ENCODE measurements at places on chromosomes 5 and 9.

DNA sequence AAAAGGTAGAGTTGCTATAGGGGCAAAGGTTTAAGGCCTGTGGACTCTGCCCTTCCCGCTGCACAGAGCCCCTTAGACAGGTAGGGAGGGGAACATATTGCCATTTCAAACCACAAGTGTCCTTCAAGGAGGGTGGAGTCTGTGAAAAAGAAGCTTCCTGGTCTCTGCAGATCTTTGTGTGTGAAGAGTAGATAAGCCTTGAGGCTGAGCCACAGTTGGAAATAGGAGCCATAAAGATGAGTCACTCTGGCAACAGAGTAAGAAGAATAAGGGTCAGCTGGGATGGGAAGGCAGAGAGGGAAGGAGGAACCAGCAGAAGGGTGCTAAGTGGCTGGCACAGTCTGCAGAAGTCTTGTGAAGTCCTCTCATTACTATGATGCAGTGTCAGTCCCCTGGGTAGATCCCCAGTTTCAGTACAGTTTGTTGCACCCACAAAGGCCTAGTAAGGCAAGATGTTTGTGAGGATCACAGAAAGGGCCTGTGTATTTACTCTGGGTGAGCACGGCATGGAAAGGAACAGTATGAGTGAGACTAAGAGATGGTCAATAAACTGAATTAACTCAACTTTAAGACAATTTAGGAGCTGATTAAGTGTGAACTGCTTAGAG, 18.1 kb downstream of the GRXCR2 start:
- DNase-seq: no peak

DNA sequence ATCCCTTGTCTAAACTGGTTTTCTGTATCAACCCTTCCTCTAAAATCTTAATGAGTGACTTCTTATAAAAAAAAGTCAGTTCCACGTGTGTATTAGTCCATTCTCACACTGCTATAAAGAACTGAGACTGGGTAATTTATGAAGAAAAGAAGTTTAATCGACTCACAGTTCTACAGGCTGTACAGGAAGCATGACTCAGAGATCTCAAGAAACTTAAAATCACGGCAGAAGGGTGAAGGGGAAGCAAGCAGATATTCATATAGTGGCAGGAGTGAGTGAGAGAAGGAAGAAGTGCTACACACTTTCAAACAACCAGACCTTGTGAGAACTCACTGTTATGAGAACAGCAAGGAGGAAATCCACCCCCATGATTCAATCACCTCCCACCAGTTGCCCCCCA, 307.8 kb upstream of the ARRDC3 start:
- no peak for DNase-seq

DNA sequence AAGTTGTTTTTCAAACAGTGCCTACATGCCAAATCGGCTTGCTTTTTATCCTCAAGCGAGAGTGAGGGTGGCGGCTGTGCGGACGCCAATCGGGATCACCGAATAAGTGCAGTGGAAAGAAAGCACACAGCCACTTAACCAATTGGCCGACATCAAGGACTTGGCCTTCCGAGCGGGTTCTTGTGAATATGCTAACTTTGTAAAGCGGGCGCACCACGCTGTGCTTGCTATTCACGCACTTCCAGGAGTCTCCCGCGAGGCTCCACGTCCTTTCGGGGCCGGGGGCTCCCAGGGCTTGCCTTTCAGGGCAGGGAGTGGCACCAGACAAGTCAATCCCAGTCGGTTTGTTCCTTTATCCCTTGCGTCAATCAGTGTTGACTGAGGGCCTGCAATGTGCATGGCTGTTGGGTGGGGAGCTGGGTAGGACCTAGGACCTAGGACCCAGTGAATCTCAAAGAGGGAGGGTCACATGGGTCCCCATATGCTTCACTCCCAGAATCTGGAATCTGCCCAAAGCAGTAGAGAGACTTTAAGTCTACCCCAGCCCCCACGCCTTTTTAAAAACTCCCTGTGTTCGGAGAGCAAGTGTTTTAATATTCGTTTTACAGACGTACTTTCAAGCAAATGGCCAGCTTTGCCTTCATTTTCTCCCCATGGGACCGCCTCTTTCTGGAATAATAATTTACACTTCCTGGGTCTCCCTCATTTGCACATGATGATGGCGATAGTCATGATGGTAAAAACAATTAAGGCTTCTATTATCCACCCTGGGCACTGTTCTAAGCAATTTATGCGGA, 2.0 kb upstream of the GCNT4 start:
- peak; percentile 23 for DNase-seq

GRCh38 chr5:172425402-172425801, 28.9 kb downstream of the SH3PXD2B start:
- no peak for DNase-seq

GRCh38 chr5:112018846-112019245, 261.9 kb upstream of the NREP start:
- no peak for DNase-seq

- DNase-seq: no peak
Measured at GRCh38 chr9:98002808-98003207, 19.7 kb downstream of the ANP32B start.

GRCh38 chr5:150065886-150066285, 20.5 kb downstream of the CSF1R start:
- DNase-seq: no peak

- DNase-seq: no peak
Measured at GRCh38 chr9:35342221-35342958, 147.5 kb upstream of the RUSC2 start.

DNA sequence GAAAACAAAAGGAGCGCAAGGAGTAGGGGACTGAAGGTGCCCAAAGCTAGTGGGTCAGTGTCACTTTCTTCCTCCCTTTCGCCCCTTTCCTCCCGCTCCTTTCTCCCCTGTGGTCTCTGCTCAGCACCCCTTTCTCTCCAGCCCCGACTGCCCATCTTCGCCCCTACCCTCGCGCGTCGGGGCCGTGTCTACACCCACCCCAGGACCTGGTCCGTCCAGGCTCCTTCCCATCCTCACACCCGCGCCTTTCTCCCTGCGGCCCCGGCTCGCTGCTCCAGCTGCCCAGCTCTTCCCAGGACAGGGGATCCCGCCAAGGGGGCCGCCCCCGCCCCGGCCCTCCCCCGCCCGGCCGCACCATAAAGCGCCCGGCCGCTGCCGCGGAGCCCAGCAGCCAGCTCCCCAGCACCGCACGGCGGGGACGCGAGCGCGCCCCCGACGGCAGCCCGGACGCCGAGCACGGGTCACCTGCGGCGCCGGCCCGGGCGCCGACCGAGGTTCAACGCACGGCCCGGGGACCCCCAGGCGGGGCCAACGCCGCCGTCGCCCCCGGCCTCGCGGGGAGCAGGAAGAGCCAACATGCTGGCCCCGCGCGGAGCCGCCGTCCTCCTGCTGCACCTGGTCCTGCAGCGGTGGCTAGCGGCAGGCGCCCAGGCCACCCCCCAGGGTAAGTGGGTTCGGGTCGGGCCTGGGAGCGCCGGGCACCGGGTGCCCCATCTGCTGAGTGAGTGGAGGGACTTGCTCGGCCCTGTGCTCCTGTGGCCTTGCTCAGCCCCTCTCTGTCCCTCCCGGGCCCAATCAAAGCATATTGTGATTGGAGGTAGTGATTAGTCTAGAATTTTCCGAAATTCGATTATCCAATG, at the start of gene THBS4:
THBS4 (plus strand) TSS at position 387 of the 860 bp plus-strand sequence; CDS start at position 577, 190 bp downstream.
- no peak for DNase-seq

DNA sequence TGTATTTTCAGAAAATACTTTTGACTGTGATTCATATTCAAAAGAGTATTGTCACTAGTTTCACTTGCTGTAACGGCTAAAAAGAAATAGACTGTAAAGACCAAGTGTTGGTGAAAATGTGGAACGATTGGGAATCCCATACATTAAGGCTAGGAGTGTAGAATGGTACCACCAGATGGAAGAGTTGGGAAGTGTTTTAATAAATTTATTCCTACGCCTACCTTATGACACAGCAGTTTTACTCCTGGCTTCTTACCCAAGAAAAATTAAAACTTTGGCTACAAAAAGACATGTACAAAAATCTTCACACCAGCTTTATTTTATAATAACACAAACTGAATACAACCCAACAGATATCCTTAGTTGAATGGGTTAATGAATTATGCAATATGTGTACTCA, 256.2 kb downstream of the TAF11L14 start:
- no peak for DNase-seq

- DNase-seq: no peak
Measured at GRCh38 chr5:148458036-148458888, 74.5 kb downstream of the FBXO38 start.

DNA sequence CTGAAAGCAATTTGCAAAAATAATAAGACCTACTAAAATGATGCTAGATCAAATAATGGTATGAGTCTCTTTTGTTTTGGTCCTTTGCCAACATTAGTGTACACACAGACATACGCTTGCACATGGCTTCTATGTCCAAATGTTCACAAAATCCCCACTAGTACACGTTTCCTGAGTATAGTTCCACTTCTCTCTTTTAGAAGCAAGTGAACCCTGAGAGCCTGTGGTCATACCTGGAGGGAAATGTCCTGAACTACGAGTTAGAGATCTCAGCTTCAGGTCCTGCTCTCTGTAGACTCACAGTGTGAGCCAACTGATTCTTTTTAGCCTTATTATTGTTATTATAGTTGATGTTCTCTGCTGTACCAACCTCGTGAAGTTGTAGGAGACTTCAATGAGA, 47.3 kb upstream of the ACTBL2 start:
- DNase-seq: peak; percentile 80

- DNase-seq: no peak
Measured at GRCh38 chr9:27149651-27150050, 40.6 kb downstream of the TEK start.

DNA sequence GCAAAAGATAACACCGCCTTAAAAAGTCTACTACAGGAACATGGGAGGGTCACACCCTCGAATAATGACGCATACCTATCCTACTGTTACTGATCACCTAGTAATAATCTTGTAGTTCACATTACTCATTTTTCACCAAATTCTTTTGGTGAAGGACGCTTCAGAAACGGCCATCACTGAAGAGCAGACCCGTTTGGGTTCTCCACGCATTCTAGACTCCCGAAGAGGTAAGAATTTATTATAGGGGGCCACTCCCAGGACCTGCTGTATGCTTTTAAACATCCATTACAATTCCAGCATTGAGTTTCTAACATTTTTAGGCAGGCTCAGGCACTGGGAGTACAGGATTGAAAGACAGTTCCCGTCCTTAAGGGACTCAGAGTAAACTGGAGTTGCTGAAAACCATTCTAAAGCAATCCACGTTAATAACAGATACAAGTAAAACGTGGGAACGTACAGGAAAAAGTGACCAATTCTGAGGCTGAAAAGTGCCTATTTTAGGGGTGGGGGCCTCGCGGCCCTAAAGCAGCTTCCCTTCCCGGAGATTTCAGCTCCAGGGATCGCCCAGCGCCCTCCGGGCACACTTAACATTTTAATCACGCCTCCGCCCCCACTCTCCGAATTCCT, at the start of gene FER:
FER (plus strand) TSS at position 124 of the 627 bp plus-strand sequence. CDS start 50,286 bp downstream, outside the sequence.
- DNase-seq: no peak

GRCh38 chr5:126531543-126532120, 63.4 kb downstream of the ALDH7A1 start:
- DNase-seq: peak; percentile 9

- no peak for DNase-seq
Measured at GRCh38 chr5:62312674-62313073, 6.7 kb downstream of the KIF2A start.

DNA sequence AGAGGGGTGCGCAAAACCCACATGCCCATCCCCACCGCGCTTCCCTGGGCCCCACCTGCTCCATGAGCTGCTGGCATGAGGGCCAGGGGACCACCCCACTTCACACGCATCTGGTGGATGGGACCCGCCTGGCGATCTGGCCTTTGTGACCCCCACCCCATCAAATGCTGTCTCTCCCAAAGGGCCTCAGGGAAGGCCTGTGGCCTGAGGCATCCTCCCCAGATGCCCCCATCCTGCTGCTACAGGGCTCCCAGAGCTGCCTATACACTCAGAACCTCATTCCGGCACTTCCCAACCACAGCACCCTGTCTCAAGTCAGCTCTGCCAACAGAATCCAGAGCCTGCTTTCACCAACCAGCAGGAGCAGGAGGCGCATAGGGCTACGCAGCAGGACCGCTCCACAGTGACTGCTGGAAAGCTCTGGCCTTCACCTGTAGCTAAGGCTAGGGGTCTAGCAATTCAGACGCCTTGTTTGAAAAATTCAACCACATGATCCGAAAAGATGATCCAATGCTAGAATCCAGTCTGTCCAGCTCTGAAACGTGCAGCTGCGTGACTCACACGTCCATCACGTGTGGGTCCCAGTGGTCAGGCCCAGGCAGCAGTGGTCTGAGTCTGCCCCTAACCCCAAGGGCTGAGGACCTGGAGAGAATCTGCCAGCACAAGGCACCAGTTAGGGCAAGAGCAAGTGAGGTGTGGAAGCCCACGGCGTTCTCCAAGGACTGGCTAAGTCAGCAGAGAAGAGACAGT, 1.4 kb upstream of the SNAPC4 start:
- no peak for DNase-seq

DNA sequence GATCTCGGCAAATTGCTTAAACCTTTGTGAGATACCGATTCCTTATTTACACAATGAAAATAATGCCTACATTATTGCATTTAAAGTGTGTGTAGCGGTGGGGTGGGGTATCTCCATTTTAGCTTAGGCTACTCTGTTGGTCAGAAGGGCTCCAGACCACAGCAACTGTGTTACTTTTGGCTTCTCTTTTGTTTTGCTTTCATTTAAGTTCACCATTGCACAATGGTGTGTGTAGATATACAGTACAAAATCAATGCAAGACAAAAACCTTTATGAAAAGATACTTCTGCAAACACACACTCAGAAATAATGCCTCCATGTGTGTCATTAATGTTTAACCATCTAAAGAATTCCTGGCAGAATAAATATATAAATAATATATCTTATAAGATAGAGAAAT, 279.4 kb downstream of the FBXL17 start:
- no peak for DNase-seq

- no peak for DNase-seq
Measured at GRCh38 chr9:73151653-73152542, at the start of gene ANXA1. ANXA1 (plus strand) TSS chr9:73151865; CDS start chr9:73158536, 6,671 bp downstream.

GRCh38 chr5:72841756-72842535, 25.5 kb downstream of the TNPO1 start:
- DNase-seq: no peak

DNA sequence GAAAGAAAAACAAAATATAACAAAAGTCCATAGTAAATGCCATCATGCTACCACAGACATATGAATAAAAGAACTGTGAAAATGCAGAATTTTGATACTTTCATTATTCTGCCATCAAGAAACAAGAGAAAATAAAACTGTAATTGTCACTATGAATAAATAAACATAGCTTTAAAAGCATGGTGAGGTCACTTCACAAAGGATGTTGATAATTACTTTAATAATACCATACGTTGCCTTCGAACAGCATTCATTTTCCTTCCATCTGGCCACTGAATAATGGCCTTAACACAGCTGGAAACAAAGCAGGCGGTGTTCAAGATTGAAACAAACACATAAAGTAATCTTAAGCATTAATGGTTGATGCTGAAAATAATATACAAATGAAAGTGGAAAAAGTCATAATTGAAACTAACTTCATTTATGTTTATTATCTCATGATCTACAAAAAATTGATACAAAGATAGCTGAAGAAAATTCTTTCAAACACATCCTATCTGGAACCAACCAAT, 102.0 kb downstream of the AGTPBP1 start:
- no peak for DNase-seq

- DNase-seq: no peak
Measured at GRCh38 chr9:35484406-35484805, 5.5 kb upstream of the RUSC2 start.

- DNase-seq: no peak
Measured at GRCh38 chr5:140207250-140207964, 32.4 kb downstream of the CYSTM1 start.

- DNase-seq: peak; percentile 25
Measured at GRCh38 chr9:27247756-27248155, 49.2 kb downstream of the EQTN start.
